ENCODE measurements at places on chromosomes 4 and X. TPM values are rescaled to one million over a fixed set of nuclear protein-coding genes. Genes with fewer than 3 reads are reported as not detected.

PITX2 gene
- not detected for total RNA-seq

GUCY2F gene
- total RNA-seq: not detected

DNA sequence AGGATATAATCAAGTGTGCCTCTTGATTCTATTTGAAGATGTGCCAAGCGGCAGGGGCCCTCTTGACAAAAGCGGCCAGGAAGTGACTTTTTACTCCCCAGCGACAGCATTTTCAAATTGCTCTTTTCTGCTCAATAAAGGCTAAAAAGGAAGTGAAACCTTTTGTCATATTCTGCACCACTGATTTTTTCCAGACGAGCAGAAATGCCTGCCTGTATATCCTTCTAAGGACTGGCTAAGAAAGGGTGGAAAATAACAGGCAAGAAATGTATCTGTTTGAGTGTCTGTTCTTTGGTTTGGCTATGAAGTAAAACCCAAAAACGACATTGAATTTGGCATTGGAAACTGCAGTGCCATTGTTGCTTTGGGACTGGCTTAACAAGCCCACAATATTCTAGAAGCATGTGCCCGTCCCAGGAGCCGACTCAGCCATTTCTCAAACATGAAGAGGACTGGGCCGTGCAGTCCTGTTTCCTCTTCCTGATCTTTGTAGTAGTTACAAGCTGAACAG lies 25.4 kb downstream of the TMSB4X start:
- DNase-seq: no peak

GRCh38 chr4:185660340-185660739 lies 125.0 kb upstream of the PDLIM3 start:
- no peak for DNase-seq

GRCh38 chr4:101600287-101600686 lies 190.2 kb upstream of the BANK1 start:
- DNase-seq: no peak
